CD4-positive, alpha-beta T cell treated with Interleukin-4 for 1 hour (primary cell): ENCODE measurements at places on chromosomes 1 and 21.

DNA sequence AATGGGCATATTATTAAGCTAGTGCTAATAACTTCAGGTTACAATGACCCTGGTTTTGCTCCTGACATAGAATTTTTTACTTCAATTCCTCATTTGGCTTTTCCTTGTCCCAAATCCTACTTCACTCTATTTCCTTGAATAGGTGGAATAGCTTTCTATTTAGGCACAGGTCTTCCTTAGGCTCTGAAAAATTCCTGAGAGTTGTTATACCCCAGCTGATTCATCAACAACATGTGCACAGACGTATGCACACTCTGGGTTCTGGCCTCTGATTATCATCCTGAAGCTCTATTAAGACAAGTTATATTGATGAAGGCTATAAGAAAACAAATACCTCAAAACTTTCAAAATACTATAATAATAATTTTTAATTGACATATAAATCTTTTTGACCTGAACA lies 172.4 kb downstream of the NTMT2 start:
- no peak for DNase-seq

- DNase-seq, result no peak
These were observed 149.7 kb downstream of the LYPLAL1 start for GRCh38 chr1:219323426-219323825.

DNA sequence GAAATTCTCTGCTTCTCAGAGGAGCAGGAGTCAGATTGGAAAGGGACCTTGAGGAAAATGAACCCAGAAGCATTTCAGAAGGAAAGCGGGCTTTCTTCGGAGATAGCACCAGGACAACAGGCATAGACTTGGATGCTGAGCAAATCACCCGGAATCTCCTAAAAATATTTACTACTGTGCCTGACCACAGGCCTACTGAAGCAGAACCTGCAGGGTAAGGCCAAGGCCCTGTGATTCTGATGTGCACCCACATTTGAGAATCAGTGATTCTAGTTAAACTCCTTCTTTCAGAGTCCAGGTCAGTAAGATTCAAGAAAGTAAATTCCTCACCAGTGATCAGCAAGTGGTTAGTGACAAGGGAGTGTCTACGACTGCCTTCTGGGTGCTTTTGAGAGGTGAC lies 307.3 kb upstream of the DUSP10 start:
- DNase-seq, result no peak

- DNase-seq, result no peak
These were observed 33.5 kb upstream of the HHAT start for GRCh38 chr1:210294999-210295745.

GRCh38 chr1:204461331-204462228 lies 33.0 kb downstream of the PIK3C2B start:
- DNase-seq, result peak; percentile 35
